ENCODE measurements at places on chromosomes 16 and 17.

DNA sequence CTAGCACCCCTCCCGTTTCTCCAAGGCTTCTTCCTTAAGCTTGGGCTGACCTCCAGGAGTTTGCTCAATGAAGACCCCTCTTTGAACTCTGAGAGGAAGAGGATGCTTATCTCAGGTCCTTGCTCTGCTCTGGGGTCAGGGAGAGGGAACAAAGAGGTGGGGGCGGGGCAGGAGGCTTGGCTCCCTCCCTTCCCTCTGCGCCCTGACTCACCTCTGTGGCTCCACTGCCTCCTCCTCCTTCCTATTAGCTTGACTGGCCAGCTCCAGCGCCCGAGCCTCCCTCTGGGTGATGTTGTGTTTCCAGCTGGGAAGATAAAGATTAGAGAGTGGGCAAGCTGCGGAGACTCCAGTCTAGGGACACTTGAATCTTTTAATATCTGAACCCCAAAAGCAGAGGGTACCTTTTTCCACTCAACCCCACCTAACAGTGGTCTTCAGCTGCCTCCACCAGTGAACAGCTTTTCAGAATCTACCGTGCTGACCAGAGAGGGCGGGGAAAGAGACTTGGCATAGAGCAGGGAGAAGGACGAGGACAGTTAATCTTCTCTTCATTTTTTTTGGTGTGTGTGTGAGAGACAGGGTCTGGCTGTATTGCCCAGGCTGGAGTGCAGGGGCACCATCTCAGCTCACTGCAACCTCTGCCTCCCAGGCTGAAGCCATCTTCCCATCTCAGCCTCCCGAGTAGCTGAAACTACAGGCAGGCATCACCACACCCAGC is 6.7 kb downstream of the GIP start:
- no peak for DNase-seq

- DNase-seq = no peak
Measured at GRCh38 chr16:55126456-55126855, 195.8 kb downstream of the IRX5 start.

DNA sequence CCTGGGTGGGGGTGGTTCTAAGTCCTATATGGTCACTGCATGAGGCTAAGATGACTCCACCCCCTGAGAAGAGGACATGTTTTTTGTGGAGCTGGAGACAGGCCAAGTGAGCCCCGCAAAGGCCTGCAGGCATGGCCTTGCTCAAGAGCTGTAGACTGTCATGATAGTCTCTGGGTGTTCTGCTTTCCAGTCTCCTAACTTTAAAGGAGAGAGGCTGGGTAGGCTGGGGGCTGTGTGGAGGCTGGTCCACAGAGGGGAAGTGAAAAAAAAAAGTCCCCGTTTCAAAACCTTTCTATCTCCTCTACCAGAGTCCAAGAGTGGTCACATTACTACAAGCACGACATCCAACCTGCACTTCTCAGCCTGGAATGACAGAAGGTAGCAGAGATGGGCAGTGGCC is 27.1 kb downstream of the CDRT4 start:
- no peak for DNase-seq

- no peak for DNase-seq
Measured at GRCh38 chr17:4710693-4711634, 532 bp downstream of the ARRB2 start.

GRCh38 chr17:34252444-34253138 is 2.5 kb upstream of the CCL2 start:
- DNase-seq = peak; percentile 89

DNA sequence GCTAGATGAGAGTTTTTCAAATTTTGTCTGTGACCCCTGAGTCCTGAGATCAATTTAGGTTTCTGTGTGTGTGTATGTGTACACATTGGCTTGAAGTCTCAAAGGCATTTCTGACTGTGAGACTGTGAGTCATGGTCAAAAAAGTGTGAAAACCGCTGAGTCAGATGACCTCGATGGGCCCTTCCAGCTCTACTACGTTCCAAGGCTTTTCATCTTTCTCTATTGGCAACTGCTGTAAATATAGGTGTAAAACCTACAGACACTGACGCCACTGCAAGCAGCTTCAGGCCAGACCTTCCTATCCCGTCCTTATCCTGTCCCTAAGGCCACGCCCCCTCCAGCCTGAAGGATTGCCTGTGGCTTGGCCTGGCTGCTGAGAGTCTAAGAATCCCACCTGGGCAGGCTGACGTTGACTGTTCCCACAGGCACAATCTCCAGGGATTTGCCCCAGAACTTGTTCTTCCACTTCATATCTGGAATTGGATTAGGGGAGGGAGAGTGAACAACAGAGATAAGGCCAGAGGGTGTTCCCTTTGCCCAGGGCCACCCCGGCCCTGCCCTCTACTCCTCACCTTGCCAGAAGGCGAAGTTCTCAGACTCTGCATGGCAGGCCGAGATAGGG is 11.3 kb downstream of the OSBPL7 start:
- DNase-seq = peak; percentile 74

DNA sequence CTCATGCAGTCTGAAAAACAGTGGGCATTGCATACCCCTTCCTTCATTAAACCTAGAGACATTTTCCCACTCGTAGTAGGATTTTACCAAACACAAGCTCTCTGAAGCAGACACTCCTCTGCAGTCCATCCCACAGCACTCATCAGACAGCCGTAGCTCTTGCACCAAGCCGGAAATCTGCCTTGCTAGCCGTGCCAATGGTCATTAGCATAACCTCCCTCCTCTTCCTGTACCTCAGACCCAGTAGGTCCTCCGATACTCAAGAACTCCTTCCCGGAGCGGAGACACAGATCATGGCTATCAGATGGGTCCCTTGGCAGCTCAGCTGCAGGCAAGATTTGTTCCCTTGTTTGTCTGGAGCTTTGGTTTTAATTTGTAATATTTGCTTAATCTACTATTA is 483.1 kb upstream of the PSMD7 start:
- no peak for DNase-seq

- DNase-seq = no peak
Measured at GRCh38 chr16:81729451-81729850, 49.6 kb upstream of the PLCG2 start.

GRCh38 chr16:86384980-86385379 is 125.3 kb upstream of the FOXF1 start:
- no peak for DNase-seq

DNA sequence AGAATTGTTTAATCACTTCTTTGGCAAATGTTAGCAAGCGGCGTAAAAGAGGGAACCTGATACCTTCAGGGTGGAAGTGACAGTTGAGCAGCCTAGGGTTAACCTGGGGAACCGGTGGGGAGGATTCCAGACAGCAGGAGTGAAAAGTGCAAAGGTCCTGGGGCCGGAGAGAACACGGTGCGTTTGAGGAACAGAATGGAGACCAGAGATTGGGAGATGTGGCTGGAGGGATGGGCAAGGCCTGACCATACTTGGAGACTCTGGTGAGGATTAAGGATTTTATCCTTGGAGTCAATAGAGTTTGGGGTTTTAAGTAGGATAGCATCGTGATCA is 2.3 kb upstream of the ZNF500 start:
- DNase-seq = no peak

DNA sequence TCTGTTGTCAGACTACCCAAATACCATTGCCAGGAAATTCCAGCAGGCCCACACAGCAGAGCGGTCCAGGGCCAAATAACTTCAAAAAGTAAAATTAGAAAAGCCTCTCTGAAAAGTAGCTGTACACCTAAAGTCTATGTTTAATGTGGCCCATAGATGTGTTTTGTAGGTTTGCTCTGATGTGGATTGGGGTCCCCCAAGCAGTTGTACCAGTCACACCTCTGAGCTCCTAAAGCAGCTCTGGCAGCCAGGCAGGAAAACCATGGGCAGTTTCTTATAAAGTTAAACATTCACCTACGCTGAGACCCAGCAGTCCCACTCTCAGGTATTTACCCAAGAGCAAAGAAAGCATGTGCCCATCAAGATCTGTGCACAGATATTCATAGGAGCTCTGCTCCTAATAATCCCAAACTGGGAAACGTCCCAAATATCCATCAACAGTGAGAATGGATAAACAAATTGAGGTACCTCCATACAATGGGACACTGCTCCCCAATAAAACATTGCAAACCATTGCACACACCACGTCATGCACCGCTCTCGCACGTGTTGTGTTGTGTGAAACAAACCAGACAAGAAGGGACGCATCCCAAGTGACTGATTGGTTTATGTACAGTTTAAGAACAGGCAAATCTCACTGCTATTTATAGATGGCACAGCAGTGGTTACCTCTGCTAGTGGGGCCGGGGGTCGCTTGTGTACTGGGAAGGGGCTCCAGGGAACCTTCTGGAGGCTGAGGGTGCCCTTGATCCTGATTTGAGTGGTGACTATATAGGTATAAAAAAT is 15.8 kb upstream of the PRM1 start:
- no peak for DNase-seq

DNA sequence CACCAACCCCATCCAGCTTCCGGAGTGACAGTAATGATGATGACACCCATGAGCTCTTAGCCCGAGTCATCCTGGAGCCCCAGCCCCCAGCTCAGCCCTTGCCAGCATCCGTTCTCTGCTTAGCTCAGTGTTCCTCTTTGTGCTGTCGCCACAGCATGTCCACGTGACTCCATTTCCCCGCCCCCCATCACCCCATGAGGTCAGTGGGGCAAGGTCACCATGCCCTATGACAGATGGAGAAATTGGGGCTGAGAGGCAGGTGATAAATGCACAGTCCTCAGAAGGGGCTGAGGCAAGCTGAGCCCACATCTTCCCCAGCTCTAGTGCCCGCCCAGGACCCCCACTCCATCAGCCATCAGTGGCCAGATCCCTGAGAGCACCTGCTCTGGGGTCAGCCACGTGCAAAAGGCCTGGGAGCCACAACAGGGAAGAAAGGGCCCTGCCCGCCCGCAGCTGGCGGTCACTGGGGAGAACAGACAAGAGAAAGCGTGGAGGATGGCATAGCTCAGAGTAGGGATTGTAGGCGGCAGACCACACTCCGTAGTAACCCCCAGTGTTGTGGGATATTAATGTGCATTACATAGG is 17.1 kb downstream of the ITGB4 start:
- peak; percentile 29 for DNase-seq

- DNase-seq = no peak
Measured at GRCh38 chr17:56305007-56305406, 151.7 kb downstream of the ANKFN1 start.

- DNase-seq = no peak
Measured at GRCh38 chr16:23611936-23612335, 15.8 kb upstream of the NDUFAB1 start.

- no peak for DNase-seq
Measured at GRCh38 chr16:48592839-48593429, 17.0 kb downstream of the N4BP1 start.

DNA sequence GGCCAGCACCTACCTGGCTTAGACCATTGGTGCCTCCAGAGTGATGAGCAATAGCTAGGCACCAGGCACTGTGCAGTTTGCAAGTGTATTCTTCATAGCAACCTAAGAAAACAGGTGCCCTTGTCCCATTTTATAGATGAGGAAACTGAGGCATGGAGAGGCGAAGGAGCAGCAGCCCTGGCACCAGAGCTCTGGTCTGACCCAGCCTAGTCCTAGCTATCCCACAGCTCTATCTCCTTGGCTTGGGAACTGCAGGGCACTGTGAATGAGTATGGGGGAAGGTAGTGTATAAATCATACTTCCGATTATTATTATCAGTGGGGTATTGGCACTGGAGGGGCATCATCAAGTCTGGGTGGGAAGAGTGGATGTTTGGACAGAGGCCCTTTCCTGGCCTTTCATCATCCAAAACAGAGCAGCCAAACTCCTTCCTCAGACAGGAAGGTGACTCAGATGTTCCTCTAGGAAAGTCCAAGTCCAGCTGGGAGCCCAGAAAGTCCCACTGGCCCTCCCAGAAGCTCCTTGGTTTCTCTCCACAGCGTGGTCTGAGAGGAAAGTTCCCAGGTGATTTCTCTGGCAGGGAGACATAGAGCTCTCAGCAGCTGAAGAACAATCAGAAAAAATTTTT is 32.0 kb upstream of the PLLP start:
- peak; percentile 89 for DNase-seq

GRCh38 chr17:27893841-27894503 is 807 bp upstream of the LYRM9 start:
- DNase-seq = no peak

DNA sequence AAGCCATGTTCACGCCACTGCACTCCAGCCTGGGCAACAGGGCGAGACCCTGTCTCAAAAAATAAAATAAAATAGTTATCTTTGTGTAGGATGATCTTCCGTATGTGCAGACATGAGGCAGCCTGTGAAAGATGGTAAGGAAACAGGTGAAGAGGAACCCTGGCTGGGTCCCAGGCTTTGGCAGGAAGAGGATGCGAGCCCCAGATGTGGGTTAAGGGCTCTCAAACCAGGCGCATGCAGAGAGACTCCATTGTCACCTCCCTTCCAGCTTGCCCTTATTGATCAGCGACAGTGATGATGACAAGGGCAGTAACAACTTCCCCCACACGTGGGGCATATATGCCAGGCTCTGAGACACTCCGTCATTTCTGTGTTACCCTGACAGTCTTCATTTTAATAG is 106.8 kb downstream of the GNAO1 start:
- no peak for DNase-seq

- no peak for DNase-seq
Measured at GRCh38 chr17:67137026-67137370, 92.6 kb downstream of the CACNG1 start.

- no peak for DNase-seq
Measured at GRCh38 chr17:27816946-27817345, 16.6 kb upstream of the NOS2 start.

DNA sequence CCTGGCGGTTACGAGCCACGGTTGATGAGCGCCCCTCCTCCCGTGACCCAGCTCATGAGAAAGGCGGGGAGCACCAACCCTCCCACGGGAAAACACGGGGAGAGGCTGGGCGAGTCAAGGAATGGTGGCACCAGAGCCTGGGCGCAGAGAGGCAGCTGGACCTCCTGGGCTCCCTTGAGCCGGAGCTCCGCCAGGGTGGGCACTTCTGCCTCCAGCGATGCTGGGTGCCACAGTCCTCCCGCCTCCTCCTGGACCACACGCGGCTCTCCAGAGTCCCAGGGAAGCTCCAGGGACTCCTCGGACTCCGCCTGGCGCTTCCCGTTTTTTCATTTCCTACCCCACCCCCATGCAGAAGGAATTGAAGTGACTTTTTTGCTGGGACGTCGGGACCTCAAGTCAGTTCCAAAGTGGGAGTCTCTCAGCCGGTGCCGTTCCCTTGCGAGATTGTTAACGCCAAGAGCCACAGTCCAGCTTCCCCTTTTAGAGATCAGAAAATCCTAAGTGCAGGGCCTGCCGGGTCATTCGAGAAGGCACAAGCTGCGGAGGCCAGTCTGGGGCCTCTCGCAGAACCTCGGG is 6.6 kb upstream of the CBX8 start:
- no peak for DNase-seq

DNA sequence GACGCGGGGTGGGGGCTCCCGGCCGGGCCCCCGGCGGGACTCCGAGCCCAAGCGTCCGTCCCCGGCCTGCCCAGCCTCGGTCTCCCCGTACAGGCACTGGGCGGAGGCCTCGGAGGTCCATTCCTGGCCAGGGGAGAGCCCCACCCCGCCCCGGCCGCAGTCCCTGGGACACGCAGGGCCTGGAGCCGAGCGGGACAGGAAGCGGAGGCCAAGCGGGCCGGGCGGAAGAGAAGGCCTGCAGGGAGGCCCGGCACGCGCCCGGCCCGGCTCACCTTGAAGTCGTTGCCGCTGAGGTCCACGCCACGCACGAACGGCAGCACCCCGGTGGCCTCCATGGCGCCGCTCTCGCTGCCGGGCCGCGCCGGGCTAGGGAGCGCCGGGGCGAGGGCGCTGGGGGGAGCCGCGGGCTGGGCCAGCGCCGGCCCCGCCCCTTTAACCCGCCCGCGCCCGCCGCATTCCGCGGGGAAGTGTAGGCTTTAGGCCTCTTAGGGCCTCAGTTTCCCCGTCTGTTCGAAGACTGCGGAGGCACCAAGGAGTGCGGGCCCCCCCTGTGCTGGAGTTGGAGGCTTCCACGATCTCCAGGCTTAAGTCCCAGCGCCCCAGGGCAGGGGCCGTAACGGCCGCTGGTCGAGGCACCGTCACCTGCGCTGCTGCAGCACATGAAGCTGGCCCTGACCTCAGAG is at the start of gene FLII:
Gene FLII, minus strand, starts transcription at position 383 of the 683 bp plus-strand sequence. Its CDS starts 48 bp downstream, at position 335.
- DNase-seq = no peak
